ENCODE measurements at places on chromosomes 13 and 19.

DNA sequence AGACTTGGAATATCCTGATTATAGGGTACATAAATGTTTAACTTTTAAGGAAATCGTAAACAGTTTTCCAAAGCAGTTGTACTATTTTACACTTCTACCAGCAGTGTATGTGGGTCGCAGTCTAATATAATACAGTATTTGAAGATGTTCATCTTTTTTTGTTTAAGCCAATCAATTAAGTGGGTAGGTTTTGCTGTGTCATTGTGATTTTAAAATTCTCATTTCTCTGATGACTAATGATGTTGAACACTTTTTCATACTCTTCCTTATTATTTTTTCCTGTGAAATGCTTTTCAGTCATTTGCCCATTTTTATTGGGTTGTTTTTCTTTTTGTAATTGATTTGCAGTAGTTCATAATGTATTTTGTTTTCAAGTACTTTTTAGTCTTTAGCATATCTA lies 2689.7 kb downstream of the PCDH9 start:
- DNase-seq, result no peak

DNA sequence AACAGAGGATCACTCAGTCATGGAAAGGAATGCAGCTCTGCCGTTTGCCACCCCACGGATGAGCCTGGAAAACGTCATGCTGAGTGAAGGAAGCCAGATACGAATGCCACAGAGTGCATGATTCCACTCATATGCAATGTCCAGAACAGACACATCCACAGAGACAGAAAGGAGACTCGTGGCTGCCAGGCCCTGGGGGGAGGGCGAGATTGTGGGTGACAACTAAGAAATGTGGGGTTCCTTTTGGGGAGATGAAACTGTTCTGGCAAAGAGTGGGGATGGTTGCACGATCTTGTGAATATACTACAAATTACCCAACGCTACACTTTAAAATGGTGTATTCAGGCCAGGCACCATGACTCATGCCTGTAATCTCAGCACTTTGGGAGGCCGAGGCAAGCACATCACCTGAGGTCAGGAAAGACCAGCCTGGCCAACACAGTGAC lies 27.2 kb upstream of the NAPA start:
- DNase-seq, result no peak

DNA sequence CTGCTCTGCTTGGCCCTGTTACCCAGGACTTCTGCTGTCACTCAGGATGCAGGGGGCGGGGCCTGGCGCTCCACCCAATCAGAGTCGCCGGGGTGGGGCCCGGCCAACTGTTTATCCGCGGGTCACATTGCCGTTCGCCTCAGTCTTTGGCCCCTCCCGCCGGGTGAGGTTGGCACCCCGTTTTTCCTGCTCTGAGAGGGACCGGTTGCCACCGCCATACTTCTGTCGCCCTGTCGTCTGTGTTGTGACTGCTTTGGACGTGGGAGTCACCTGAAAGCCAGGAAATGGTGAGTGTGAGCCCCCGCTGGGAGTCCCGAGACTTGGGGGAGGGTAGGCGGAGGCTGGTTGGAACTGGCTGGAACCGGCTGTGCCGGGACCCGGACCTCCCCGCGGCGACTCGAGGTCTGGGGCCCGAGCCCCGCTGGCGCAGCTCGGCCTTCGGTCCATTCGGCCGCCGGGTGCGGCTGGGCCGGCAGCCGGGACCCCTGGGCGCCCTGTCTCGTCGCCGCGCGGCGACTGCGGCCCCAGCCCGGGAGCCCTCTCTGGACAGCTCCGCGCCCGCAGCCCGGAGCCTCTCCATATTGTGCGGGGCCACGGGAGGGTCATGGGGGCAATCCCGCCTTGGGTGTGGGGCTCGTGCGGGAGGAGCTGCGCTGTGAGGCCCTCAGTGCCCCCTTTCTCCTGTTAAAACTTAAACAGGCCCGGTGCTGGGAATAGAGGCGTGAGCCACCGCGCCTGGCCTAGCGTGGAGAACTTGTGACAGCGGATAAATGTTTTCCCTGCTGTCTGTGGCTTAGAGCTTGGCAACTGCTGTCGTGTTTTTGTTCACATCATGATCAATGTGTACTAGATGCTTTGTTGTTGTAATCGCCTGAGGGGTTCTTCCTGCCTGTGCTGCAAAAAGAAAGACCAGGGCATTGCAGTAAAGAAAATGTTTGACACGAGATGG lies at the start of gene ZNF844:
Gene ZNF844, plus strand, starts transcription at position 142 of the 949 bp plus-strand sequence. Its CDS starts 143 bp downstream, at position 285.
- peak; percentile 89 for DNase-seq

GRCh38 chr19:48477698-48478338 lies 8.6 kb downstream of the CYTH2 start:
- DNase-seq, result no peak

DNA sequence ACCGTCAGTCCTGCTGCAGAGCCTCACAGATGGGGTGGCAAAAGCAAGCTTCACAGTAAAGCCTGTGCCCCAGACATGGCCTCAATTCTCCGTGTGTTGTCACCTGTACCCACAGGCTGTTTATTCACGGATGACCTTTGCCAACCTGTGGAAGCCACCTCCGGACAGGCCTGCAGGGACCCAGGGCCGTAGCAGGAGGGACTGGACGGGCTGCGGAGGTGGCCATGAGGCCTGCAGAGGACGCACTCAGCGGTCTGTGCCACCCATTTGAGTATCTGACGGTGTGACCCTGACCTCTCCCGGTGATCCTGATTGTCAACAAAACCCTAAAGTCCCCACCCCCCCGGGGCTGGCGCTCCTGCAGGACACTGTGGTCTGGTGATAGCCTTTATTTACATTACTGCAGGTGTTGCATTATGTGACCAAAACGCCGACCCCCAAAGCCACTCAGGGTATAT lies 7.8 kb upstream of the KLF16 start:
- no peak for DNase-seq

All from common myeloid progenitor, CD34-positive (primary cell).